ENCODE measurements at places on chromosomes 12 and 14.

DNA sequence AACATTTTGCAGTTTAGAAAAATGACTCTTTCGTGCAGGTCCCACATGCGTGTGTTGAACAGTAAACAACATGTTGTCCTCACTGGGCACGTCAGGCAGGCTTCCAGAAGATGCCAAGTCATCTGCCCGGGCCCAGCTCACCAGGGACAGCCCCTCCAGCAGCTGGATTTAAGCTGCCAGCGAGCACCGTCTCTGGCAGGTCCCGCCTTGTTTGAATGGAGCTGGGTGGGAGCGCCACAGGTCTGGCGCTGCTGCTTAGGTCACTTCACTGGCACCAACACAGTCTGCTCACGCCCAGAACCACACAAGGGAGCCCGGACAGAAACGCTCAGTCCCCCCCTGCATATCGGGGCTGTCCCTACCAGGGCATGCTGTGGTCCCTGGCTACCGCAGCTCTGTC is 33.1 kb upstream of the MMP17 start:
- no peak for DNase-seq

- DNase-seq, result no peak
Measured at GRCh38 chr12:48781750-48782456, 7.0 kb downstream of the ADCY6 start.

DNA sequence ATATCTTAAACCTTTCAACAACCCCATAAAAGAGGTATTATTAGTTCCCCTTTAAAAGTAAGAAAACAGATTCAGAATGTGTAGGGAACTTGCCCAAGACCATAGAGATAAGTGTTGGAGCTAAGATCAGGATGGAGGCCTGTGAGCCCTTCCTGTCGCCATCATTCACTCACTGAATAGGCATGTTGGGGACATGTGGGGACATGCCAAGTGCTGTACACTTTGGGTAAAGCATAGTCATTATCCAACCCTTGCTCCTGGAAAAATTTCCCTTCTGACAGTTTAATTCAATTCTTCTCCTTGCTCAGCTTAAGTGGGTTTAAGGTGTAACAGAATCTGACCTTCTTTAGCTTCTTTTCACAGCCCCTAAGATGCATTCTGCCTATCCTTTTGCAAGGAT is 28.0 kb upstream of the C12orf42 start:
- DNase-seq, result no peak

- no peak for DNase-seq
Measured at GRCh38 chr12:6313326-6313940, 3.0 kb downstream of the PLEKHG6 start.

GRCh38 chr12:40499856-40500255 is 192.4 kb upstream of the CNTN1 start:
- DNase-seq, result no peak

- DNase-seq, result no peak
Measured at GRCh38 chr12:96571101-96571862, 81.9 kb downstream of the CFAP54 start.

GRCh38 chr14:74514471-74514941 is 20.9 kb downstream of the ISCA2 start:
- DNase-seq, result no peak

DNA sequence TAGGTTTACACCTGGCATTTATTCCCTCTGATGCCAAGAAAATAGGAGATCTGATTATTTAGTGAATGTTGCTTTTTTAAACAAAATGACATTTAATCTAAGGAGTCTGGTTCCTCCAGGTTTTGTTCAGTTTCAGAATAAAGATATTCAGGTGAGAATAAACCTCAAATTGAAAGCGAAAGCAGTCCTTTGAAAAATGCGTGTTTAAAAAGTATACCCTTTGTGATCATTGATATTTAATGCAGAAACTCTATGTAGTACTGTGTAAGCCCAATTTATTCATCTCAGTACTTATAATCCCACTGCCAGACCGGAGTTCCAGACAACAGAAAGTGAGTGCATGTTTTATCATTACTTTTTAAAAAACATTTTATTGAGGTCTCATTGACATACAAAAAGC is 210.2 kb downstream of the KCNC2 start:
- DNase-seq, result no peak

- DNase-seq, result no peak
Measured at GRCh38 chr14:74346341-74346740, 1.9 kb upstream of the VRTN start.

DNA sequence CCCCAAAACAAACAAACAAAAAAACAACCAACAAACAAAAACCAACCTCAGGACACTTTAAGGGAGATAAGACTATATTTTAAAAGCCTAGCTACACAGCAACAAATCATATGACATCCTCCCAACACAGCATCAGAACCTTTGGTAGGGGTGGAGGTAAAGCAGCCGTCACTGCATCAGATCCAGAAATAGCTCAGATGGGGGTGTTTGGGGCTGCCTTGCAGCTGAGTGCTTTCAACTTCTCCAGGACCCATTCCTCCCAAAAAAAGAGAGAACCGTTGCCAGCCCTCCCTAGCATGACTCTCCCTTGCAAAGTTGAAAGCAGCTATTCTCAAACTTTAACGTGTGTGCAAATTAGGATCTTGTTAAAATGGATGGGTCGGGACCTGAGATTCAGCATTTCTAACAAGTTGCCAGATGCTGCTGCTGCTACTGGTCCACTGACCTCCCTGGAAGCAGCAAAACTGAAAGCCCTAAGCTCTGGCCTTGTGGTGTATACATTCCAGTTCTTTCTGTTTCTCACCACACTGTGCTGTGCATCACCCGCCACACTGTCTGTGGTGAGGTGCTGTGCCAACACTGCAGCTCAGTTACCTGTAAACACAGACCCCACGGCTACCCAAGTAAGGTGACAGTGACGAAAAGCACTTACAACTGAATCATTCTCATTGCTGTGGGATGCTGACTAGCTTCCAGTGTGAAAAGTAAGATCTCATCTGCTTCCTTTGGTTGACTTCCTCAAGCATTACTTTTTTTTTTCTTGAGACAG is 54.0 kb downstream of the SLC38A1 start:
- DNase-seq, result peak; percentile 70

DNA sequence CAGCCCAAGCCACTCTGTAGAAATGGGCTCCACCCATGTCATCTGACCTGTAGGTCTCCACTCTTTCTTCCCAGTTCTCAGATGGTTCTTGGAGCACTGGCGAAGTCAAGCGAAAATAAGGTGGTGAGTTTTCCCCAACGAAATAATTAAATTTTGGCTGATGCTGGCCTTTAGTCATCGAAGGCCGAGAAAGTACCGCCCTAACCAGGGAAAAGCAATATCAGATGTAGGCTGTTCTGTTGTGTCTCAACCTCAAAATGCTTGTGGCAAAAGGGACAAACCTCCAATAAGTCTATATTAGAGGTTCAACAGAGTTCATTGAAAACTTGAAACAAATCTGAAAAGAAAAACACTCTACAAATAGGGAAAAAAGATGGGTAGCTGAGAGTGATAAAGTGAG is 48.6 kb upstream of the BCAT1 start:
- no peak for DNase-seq

- DNase-seq, result no peak
Measured at GRCh38 chr12:113658006-113658655, 186.5 kb upstream of the LHX5 start.

DNA sequence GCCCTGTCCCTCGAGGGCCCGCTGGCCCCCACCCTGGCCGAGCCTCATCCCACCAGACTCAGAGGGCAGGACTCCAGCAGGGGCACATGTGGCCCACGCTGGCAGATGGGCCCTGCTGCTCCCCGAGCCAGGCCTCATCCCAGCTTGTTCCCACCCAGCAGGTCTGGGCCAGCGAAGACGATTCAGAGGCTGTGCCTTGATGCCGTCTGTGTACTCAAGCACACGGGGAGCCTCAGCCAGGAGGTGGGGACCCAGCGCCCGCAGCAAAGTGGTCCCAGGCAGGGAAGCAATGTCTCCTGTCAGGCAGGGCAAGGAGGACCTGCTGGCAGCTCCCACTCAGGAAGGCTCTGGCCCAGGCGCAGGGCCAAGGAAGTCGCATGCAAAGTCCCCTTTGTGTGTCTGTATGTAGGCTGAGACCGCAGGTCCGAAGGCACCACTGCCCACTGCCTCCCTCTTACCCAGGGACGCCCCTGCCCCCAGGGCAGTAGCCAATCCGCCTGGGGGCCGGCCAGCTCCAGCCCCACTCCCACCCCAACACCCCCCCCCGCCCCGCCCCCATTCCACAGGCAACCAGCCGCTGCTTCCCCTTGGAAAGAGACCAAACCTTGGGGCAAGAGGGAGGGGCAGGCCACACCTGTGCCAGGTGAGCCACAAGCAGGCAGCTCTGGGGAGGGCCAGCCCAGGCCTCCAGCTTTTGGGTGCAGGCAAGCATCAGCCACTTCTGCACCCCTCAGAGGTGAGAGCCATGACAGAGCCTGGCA is 9.4 kb downstream of the DEGS2 start:
- no peak for DNase-seq

- DNase-seq, result no peak
Measured at GRCh38 chr12:81206429-81206828, 128.6 kb downstream of the ACSS3 start.

DNA sequence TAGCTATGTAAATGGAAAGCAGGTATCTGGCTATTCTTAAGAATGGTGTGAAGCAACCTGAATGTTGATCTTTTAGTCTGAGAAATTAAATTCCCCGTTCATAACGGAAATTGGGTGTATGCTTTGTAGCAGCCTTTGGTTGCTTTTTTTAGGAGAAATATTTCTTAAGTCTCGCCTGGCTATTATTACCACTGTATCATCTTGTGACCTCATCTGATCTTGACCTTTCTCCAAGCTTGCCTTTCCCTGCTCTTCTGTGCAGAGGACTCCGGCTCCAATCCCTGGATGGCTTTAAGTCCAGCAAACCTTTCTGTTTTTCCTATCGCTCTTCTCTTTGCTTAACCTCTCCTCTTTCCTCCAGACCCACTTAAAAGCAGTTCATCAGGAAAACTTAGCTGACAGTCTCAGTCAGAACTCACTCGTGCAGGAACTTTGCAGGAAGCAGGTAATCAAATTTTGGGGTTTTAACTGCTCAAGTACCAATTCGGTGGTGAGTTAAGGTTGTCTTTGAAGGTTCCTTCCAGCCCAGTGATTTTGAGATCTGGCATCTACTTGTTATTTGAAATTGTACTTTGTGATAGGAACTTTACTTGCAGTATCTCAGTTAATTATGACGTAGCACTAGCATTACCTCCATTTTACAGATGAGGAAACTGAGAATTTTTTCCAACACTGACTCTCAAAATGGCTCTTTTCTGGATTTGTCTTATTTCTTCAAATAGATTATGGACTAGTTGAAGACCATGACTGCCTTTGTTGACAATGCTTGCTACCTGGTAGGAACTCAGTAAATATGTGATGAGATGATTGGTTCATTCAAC is 14.1 kb downstream of the PPFIBP1 start:
- DNase-seq, result no peak

DNA sequence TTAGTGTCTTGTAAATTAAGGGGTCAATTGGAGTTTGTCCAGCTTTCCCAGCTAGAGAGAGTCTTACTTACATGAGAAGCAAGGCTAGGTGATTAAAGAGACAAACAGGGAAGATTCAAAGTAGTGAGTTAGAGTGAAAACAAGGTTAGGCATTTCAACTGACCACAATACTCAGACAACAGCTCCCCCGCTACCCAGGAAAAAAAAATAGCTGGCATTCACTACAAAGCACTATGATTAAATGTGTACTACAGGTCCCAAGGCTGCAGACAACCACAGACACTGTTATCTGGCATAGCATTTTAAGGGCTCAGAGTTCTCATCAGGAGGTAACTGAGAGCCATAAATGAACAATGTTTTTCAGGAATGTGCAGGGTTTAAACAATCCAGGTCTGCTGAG is 680.9 kb downstream of the TMEM121 start:
- no peak for DNase-seq

- no peak for DNase-seq
Measured at GRCh38 chr12:116404247-116404646, 126.8 kb upstream of the MED13L start.

DNA sequence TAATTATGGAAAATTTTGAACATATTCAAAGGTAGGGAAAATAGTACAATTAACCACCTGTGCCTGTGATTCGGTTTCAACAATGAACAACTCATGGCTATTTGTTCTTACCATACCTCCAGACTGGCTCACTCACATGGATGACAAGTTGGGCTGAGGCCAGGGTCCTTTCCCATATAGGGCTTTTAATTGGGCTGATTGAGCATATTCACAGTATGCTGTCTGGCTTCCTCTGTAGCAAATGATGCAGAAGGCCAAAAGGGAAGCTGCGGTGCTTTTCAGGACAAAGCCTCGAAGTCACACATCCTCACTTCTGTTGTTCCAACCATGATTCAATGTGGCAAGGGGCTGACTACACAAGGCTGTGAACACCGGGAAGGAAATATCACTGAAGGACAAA is 297.5 kb upstream of the SLC16A7 start:
- no peak for DNase-seq

DNA sequence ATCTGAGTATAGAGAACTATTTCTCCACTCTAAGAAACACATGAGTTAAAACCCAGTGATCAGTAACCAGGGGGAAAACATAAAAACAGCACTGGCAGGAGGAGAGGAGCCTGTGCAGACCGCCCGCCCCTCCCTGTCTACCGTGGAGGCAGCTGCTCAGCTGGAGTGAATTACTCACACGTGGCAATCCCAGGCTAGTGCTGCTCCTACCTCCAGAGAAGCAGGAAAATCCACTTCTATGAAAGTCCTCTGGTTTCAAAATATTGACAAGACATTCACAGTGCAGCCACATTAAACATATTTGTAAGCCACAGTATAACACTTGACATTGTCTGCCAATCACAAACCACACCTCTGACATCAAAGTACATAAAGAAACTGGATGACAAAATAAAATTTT is 16.7 kb downstream of the TMEM132D start:
- DNase-seq, result no peak
